ENCODE measurements at places on chromosomes 2 and 18.

DNA sequence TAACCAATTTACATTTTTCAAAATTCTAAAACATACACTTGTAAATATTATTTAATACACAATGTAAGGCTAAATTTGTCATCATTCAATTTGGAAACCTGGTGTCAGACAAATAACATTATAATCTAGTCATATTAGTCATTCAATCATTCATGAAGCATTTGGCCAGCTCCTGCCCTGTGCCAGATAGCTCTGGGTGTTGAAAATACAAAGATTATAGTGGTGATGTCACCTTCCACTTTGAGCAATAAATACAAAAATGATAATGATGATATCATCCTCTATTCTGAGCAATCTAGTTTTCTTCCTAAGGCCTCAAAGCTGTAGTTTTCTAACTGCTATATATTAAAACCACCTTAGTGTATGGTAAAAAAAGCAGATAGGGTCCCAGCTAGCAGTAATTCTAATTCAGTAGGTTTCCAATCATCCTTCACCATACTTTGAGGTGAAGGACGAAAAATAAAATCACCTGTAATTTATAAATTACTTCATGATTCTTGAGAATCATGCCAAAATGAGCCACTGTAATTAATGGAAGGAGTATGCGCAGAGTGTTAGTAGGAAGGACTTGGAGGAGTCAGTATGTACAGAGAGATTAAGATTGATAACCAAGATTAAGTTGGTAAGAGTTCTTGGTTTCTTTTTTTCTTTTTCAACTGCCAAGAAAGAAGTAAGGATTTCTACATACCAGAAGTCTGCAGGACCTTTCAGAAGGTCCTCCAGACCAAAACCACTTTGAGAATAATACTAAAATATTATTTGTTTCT, 23.2 kb downstream of the MEMO1 start:
- DNase-seq, result no peak

GRCh38 chr2:165645930-165646831, 147.9 kb downstream of the GALNT3 start:
- no peak for DNase-seq

DNA sequence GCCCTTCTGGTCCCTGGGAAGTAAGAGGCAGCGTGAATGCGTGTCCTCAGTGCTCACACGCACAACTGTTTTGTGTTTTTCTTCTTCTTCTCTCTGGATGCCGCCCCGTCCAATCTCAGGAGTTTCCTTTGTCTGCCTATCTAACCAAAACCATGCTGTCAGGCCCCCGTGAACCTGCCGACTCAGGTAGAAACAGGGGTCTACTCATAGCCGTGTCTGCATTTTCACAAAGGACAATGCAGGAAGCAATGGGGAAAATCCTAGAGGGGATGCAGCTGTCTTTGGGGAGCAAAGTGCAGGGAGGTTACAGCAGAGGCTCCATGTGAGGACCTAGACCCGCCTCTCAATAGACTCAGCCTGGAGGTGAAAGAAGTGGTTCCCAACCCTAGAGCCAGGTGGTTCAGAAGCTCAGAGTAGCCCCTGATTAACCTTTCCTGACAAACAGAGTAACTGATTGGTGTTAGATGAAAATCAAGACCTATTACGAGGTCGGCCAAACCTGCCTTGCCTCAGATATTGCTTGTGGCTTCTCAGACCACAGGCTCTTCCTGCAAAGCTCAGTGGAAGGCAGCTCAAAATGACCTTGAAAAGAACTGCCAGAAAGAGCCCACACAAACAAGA, 49.3 kb downstream of the CD226 start:
- DNase-seq, result no peak

GRCh38 chr2:166944909-166945308, 56.6 kb downstream of the XIRP2 start:
- no peak for DNase-seq

DNA sequence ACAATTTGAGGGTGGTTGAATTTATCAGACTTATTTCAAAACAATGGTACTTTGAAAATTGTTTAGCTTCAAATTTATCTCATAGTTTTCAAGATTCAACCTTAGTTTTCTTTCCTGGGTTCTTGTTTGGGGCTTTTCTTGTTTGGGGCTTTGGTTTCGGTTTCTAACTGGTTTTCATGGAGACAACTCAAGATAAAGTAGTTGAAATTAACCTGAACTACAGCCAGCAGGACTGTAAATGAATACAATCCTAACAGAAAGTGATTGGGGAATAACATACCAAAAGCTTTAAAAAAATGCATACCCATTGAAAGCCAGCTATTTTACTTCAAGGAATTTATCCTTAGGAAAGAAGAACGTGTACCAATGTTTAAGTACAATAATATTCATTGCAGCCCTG, 133.5 kb upstream of the SLC14A2 start:
- DNase-seq, result no peak

DNA sequence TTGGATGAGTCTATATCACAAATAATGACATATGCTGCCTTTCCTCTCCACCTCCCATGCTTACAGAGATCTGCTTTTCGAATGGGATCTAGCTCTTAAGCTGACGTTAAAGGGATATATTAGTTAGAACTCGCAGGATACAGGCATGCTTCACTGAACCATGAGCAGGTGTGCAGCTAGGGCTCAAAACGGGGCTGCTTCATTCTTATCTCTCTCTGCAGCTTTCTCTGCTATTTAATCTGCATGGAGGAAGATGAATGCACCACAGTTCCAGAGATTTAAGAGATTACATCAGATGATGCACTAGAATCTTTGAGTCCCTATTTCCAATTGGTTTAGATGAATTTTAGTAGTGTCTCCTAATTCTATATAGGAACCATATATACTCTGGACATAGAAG, 327.0 kb downstream of the RAD51AP2 start:
- DNase-seq, result peak; percentile 15
